NCI-H748 treated with DMSO at 0.1 percent for 48 hours (cell line): ENCODE measurements at places on chromosomes 12 and 14.

DNA sequence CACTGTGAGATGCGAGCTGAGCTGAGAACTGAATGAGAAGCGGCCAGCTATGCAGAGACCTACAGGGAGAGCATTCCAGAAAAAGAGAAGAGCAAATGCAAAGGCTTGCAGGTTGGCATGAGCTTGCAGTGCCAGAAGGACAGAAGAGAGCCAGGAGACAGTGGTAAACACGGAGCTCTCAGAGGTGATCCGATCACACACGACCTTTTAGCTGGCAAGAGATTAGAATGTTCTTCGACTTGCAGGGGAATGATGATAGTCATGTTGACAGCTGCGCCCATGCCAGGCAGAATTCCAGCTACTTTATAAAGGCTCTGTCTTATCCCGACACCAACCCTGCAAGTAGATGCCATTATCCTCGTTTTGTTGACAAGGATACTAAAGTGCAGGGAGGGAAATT is 256.8 kb downstream of the VRK1 start:
- DNase-seq = no peak

DNA sequence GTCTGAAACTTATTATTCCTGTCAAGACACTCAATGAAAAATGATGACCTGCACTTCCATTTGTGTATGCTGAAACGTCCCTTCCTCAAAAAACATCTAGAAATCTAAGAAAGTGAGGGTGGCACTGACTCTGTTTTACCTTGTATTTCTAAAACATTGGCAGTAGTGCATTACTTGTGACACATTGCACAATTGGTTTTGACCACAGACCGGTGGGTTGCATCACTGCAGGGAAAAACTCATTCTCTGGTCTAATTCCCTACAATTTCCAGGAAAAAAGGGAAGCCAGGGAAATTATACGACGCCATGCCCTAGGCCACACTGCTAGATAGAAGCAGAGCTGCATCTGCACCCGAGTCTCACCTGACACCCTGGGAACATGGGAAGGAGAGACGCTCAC is 156.7 kb downstream of the NTF3 start:
- no peak for DNase-seq

DNA sequence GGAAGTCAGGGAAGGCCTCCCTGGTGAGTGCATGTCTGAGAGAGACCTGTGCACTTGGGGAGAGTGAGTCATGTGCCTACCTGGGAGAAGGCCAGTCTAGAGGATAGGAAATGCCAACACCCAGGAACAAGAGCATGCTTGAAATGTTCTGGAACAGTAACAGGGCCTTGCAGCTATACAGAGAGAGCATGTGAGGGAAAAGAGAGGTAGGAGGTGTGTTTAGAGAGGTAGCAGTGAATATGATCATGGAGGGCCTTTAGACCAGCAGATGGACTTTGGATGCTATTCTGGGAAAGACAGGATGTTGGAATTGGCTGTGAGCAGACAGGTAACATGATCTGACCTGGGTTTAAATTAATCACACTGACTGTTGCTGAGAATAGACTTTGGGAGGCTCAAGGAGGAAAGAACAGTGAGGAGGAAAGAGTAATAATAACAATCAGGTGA is 1143.6 kb downstream of the FLRT2 start:
- no peak for DNase-seq

GRCh38 chr12:101480849-101481248 is 5.7 kb downstream of the SPIC start:
- no peak for DNase-seq

- DNase-seq = peak; percentile 71
These were observed 172.2 kb upstream of the GZMB start for GRCh38 chr14:24806061-24806678.

DNA sequence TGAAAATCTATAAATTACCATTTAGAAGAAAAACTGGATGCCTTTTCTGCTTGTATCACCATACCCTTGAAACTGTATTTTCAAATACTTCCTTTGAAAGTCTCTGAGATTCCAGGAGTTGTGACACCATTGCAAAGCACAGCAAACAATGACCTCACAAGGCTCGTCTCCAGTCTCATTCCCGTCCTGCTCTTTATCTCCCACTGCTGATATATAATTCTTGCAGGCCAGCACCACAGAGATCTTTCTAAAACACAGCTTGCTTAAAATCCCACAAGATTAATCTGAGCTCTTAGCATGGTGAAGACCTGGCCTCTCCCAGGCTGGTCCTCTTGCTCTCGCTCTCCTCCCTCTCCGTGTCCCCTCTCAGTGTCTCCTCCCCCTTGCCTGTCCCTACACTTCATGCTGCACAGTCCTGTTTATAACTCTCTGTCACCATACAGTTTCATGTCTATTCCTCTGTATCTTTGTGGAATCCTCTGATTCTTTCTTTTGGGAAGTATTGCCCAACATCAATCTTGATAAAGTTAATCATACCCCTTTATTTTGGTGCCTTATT is 51.8 kb downstream of the ZFYVE21 start:
- DNase-seq = no peak

GRCh38 chr14:90381011-90381786 is 15.6 kb upstream of the CALM1 start:
- DNase-seq = no peak

DNA sequence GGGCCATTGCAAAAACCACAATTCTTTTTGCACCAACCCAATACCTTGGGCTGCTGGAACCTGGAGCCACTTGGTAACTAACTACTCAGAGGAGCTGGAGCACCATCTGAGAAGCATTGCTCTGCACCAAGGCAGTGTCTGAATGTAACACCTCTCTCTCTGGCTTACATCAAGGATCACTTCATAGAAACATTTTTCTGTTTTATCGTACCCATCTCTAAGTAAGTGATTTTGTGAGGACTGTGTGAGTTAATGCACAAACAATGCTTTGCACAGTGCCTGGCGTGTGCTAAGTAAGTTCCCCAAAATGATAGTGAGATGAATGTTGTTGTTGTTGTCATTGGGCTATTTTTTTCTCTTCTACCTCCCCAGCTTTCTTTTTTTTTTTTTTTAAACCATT is 111.4 kb downstream of the ADCK1 start:
- DNase-seq = no peak

GRCh38 chr12:106415134-106415533 is 57.6 kb downstream of the POLR3B start:
- DNase-seq = no peak

- DNase-seq = no peak
These were observed 87.8 kb upstream of the NCOR2 start for GRCh38 chr12:124655048-124655697.

DNA sequence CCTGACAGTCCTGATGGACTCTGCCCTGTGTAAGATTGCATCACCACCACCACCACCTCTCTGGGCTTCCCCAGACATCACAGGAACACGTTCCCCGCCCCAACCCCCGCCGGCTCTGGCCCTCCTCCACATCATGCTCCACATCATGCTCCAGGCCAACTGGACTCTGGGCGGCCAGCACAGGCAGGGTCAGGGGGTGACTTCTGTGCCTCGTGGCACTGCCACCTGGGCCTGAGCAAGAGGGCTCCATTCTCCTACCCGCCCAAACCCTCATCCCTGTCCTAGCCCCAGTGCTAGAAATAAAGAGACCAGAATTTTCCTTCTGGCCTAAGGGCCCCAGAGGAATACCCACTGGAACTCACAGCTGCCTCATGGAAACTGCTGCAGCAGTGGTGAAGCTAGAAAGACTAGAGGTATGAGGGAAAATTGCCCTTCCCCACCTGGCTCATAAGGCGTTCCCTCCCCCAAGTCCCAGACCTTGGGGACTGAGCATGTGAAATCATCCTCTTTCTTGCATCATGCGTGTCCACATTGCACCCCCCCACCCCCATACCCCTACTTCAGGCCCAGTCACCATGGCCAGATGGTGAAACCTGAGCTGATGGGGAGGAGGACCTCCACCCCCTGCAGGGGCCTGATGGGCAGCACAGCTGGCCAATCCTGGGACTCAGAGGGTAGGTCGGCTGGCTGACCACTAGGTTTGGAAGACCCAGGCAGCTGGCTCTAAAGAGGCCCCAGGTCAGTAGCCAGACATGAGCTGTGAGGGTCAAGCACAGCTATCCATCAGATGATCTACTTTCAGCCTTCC is at the start of gene INHBE:
Gene INHBE, plus strand, starts transcription at position 742 of the 808 bp plus-strand sequence. CDS start 230 bp downstream, outside the sequence.
- DNase-seq = no peak

- no peak for DNase-seq
These were observed 255.7 kb upstream of the TMPO start for GRCh38 chr12:98259693-98260092.

GRCh38 chr12:110578694-110579534 is 4.2 kb downstream of the PPTC7 start:
- no peak for DNase-seq

DNA sequence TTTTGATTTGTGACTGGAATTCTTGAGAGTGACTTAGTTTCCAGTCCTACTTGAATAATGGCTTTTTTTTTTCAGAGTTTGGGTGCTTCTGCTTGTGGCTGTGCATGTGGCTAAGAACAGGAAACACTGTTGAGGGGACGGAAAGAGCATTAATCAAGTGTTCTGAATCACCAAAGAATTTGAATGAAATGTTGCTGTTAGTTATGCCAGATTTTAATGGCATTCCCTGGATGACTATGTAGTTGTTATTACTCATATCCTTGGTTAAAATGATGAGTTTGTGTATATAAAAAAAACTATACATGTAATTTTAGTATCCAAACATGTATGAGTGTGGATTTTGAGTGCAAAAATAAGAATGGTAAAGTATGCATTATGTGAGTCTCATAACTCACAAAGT is 347.9 kb downstream of the BCAT1 start:
- DNase-seq = no peak

- DNase-seq = no peak
These were observed 136.4 kb upstream of the PRMT8 start for GRCh38 chr12:3354586-3354985.

GRCh38 chr14:47211263-47211662 is 464.1 kb downstream of the MDGA2 start:
- DNase-seq = no peak

GRCh38 chr12:56591126-56591525 is 39.0 kb downstream of the BAZ2A start:
- peak; percentile 14 for DNase-seq

DNA sequence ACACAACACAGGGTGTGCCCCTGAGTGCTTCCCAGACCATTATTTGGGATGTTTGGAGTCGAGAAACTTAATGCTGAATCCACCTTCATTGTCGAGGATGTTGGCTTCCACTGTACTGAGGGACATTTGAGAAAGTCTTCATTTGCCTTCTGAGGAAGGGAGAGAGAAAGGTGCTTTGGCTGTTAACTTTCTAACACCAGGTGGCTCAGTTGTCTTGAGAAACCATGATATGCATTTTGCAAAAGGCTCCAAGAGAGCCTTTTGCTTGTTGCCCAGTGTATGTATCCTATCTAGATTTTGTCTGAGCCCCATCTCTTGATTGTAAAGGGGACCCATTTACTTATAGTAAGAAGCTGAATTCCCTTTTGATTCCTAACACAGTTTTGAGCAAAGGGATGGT is 28.6 kb upstream of the NRXN3 start:
- DNase-seq = no peak

GRCh38 chr14:100062590-100062989 is 2.6 kb upstream of the EVL start:
- no peak for DNase-seq

- DNase-seq = no peak
These were observed 40.7 kb downstream of the STK38L start for GRCh38 chr12:27284751-27285150.

DNA sequence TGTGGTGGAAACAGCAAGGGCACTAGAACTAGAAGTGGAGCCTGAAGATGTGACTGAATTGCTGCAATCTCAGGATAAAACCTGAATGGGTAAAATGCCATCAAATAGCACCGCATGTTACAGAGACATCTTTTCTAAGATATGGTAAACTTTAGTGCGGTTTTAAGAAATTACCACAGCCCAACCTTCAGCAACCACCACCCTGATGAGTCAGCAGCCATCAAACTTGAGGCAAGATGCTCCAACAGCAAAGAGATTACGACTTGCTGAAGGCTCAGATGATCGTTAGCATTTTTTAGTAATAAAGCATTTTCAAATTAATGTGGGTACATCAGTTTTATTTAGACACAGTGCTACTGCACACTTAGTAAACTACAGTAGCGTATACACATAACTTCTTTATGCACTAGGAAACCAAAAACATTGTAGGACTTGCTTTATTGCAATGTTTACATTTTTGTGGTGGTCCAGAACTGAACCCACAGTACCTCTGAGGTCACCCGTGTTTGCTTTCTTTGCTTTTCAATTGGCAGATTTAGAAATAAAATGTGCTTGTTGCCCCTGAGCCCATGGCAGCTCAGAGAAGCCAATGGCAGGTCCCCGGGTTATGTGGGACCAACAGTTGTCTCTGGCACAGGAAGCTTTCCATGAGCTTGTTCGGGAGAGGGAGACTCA is 15.9 kb downstream of the GOLGA3 start:
- no peak for DNase-seq
